GM18507 (cell line): ENCODE measurements at places on chromosomes 16 and 17.

GRCh38 chr17:2240541-2240940, 63.0 kb downstream of the SMG6 start:
- DNase-seq, result no peak

DNA sequence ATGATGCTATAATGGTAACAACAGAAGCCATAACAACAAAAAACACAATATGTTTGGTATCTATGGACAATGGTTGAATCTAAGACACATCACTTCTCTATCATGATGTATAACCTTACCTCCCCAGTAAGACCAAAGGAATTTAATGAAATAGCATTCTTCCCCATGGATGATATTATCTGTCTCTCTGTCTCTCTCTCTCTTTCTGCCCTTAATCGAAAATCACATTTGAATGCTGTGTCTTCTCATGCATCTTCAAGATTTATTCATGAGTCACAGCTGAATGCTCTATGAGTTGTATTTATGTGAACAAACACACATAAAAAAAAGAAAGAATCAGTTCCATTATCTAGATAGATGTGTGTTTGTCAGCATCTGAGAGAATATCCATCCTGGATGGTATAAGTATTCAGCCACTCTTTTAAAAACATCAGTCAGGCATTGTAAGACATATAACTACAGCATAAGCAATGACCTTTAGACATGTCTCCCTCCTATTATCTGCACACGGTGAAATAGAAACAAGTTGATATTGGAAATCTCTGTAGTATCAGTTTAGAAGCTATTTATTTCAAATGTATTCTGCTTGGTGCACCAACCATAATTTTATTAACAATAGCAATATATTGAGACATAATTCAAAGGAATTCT, 433.3 kb downstream of the TOX3 start:
- no peak for DNase-seq

- no peak for DNase-seq
These were observed 73.4 kb upstream of the GSG1L start for GRCh38 chr16:28136751-28137434.

DNA sequence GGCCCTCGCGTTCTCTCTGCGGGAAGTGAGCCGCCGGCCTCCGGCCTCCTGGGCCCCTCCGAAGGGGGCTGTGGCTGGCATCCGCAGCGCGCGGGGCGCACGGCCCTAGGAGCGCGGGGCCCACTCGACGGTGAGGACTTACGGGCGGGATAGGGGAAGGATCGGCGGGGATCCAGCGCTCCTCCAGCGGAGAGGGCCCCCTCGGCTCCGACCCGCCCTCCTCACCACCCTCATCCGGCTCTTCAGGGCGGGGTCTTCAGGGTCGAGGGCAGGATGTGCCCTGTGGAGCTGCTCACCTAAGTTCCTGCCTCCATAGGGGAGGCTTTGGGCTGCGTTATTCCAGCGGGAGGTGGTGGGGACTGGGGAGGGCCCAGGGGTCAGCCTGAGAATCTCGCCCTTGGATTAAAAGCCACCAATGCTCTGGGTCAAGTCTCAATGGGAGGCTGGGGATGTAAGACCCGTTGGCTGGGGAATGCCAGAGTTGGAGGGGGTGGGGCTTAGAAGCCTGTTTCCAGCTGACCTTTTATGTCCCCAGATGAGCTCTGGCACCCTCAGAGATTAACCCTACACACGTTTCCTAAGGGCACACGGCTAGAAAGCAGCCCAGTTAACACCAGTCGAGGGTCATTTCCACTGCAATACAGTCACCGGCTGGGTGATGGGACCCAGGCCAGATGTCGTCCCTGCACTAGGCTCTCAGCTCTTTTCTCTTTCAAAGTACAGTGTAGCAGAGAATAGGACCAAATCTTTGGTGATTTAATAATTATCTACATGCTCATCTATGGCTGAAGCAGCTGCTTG, 13.4 kb downstream of the TBX2 start:
- DNase-seq, result no peak

- no peak for DNase-seq
These were observed 39.4 kb downstream of the HS3ST3A1 start for GRCh38 chr17:13562271-13562800.

- no peak for DNase-seq
These were observed 179.6 kb downstream of the CCT6B start for GRCh38 chr17:34781571-34782108.

- DNase-seq, result no peak
These were observed 7.5 kb downstream of the SLC6A4 start for GRCh38 chr17:30228011-30228410.

DNA sequence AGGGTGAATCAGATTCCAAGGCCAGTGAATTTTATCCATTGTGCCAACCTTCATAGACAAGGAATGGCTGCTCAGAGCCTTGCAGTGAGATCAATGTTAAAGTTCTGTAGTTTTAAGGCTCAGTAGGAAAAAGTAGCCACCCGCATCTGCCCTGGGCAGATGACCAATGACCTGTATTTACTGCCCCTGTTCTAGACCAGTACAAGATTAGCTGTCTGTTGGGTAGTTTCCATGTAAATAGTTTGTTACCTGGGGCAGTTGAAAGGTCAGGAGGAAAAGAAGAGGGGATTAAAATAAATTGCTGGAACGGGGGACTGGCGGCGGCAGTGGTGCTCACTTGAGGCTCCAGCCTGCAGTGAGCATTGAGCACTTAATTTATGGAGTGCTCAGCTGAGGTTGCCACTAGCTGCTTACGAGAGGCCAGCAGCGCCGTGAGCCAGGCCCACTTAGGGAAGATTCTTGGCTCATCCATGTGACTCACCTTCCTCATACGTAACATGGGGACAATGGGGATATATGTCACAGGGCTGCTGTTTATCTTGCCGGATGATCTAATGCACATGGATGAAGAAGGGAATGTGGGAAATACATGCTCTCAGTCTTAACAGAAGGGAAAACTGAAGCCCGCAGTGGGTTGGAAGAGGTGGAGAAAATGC, 10.7 kb upstream of the NOS2 start:
- no peak for DNase-seq

DNA sequence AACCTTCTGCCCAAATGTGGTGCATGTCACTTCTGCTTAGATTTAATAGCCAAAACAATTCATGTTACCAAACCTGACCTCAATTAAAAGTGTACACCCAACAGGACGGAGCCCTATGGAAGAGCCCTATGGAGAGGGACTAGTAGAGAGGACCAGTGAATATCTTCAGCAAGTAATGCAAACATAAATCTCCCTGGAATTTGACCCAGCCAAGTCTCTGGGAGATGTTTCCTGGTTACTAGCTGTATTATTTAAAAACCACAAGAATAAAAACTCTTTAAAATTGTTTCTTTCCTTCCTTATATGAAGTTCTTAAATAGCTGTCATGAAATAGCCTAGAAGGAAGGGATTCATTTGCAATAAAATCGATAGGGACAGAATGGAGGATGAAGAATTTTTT, 255.8 kb downstream of the CDH11 start:
- DNase-seq, result no peak

- no peak for DNase-seq
These were observed 23.1 kb upstream of the ALDH3A1 start for GRCh38 chr17:19770985-19771735.

DNA sequence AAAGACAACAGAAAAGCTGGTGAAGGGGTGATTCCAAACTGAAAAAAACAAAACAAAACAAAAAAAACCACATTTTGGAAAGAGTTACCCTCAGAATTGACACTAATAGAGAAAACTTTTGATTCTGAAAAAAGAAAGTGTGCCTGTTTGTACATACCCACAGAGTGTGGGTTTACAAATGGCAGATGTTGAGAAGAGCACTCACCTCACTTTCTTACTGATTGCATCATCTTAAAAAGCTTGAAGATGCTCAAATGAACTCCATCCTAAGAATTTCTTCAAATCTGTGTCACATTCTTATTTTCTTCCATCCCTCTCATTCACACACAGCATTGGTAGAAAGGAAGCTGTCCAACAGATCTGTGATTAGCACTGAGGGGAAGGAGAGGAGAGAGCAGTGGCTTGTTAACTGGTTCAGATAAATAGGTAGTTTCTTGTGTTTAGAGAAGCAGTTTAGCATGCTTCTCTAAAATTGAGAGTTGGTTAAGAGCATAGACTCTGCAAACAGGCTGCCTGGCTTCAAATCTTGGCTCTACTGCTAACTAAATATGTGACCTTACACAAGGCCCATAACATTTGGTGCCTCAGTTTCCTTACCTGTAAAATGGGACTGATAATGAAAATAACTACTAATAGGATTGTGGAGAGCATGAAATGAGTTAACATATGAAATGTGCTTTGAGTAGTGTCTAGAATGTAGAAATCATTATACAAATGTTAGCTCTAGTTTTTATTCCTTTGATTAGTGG, 6.9 kb downstream of the GNAO1 start:
- DNase-seq, result no peak

- DNase-seq, result no peak
These were observed 17.6 kb downstream of the ABCC1 start for GRCh38 chr16:15966836-15967546.

- DNase-seq, result no peak
These were observed 2.5 kb downstream of the TMEM92 start for GRCh38 chr17:50276588-50277356.

- no peak for DNase-seq
These were observed 25.3 kb downstream of the CDH13 start for GRCh38 chr16:82651921-82652601.

DNA sequence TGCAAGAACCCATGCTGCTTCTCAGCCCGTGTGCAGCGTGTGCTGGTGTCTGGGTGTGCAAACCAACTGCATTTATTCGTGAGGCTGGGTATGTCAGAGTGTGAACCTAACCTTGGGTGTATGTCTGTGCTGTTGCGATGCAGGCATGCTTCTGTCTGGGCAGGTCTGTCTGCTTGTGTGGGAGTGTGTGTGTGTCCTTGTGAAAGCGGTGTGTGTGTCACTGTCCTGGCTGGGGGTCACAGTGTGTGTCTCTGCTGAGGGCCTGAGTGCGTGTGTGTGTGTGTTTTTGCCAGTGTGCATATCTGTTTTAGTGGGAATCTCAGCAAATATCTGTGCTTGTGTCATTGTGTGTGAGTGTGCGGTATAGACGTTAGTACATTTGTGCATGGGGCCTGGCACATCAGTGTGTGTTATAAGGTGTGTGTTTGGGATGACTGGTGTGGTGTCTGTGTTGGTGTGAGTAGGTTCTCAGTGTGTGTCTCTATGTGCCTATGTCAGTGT, 121.8 kb downstream of the CYLD start:
- no peak for DNase-seq

DNA sequence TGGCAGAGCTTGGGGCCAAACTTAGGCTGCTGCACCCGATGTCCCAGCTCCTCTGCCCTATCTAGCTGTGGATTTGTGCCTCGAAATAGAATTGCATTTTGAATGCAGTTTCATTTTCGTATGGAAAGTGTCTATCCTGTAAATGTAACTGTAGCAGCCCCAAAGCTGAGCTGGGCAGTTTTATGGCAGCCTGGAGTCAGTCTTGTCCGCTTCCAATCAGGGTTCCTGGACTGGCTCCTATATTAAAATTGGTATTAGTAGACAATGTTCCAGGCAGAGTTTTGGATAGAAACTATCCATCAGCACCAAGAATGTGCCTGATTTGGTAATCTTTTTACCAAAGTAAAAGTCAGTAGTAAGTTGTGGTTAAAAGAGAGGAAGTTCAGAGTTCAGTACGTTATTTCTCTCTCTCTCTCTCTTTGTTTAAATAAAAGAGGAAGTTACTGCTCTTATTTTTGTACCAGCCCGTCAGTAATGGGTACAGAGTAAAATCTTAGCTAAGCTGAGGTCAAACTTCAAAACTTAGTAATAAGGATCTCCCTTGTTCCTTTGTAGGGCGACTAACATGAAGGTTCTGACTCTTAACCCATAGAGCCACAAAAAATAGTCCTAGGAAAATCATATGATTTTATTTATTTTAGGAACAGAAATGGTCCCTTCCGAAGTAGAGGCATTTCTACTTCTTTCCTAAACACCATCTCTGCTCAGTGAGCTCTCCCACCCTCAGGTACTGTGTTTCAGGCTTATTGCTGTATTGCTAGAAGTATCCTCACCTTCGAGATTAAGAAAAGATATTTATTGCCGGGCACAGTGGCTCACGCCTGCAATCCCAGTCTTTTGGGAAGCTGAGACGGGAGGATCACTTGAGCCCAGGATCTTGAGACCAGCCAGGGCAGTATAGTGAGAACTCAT, 28.0 kb downstream of the PRKCB start:
- DNase-seq, result no peak
